LoVo (cell line): ENCODE measurements at places on chromosomes 6 and 20.

DNA sequence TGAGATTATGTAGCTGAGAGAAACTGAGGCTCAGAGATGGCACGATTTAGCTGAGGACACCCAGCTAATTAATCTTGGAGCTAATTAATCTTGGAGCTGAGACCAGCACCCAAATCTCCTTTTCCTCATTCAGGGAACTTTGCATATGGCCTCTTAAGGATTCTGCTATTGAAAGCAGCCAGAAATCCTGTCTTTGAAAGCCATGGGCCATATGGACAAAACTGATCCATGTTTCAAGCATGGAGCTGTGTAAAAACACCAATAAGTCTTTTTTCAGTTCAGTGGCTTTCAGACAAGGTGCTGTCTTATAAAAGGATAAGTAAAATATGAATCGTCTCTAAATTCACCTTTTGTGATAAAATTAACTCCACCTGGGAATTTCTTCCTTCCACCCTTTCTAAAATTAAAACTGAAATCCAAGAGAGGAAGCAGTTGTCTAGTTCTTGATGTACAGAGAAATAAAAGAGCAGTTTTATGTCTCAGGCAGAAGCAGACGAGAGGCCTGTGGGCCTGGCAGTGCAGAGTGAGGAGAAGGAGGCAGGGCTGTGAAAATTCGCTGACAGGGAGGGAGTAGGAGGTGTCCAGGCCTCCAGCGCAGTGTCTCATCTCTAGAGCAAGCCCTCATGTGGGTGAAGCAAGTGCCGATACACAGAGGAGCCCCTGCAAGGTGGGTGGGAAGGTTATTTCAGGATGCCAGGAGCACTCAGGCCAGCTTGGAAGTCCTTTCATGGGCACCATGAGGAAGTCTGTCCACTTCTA lies 266.9 kb downstream of the UST start:
- no peak for DNase-seq

- no peak for DNase-seq
Measured at GRCh38 chr20:64220420-64220819, 35.1 kb upstream of the PCMTD2 start.

DNA sequence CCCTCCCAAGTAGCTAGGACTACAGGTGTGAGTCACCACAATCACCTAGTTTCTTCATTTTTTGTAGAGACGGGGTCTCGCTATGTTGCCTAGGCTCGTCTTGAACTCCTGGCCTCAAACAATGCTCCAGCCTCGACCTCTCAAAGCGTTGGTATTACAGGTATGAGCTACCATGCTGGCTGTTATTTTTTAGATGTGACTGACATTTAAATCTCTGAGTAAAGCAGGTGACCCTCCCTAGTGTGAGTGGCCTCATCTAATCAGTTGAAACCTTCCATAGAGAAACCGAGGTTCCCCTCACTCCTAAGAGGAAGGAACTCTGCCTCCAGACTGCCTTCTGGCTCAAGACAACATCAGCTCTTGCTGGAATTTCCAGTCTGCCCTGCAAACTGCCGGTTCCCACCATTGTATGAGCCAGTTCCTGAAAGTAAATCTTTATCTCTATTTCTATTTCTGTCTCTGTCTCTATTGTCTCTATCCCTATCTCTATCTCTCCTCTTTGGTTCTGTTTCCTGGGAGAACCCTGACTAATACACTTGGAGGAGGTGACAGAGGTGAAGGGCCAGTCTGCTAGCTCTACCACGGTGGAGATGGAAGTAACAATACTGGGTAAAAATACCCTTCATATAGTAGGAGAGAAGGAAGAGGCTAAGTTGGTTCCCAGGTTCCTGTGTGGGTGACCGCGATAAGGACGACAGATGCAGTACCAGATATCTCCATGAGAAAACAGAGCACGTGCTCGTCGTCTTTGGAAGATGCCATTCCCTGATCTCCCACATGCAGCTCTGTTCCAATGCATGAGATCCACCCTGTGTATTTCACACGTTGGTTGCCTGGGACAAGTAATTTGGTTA lies 81.0 kb downstream of the MYB start:
- DNase-seq, result no peak

DNA sequence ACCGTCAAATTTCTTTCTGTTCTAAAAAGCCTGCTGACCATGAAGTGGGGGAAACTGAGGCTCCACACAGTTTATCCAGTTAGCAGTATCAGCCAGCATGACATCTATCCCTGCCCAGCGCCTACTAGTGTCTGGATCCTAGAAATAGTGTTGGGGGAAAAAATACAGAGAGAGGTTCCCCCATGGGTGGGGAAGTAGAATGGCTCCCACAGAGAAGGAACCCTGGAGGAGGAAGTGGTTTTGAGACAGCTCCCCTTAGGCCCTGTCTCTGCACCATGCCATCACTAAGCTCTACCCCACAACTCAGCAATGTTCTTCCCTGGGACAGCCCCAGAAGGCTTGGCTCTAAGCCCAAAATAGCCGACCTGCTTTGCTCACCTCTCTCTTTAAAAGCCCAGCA lies 153.4 kb downstream of the MBOAT1 start:
- no peak for DNase-seq

DNA sequence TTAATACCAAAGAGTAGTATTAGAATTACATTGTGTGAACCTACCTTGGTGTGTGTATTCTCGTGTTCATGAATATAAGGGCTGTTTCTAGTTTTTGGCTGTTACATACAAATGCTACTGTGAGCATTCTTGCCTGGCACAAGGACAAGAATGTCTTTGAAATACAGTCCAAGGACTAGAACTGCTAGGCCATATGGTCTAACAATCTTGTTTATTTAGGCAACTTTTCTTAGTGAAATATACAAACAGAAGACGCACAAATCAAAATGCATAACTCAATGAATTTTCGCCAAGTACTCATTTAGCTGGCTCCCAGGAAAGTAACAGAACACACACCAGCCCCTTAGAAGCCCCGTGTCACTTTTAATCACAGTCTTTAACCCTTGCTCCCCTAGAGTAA lies 28.5 kb downstream of the KDM1B start:
- DNase-seq, result no peak

DNA sequence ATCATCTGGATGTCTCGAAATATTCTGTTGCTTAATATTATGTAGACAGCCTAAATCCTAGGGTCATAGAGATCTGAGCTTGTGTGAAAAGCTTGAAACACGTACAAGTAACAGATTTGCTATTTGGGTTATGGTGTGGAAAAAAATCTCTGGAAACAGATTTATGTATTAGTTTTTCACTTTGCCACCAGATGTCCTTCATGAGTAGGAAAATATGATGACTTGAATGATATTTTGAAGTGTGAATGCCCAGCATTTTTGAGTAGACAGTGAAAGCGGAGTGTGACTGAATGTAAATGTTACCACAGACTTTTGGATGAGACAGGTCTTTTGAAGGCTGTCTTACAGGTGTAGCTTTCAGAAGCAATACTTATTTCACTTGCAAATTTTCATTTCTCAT lies 4.2 kb upstream of the BMP6 start:
- DNase-seq, result peak; percentile 34

DNA sequence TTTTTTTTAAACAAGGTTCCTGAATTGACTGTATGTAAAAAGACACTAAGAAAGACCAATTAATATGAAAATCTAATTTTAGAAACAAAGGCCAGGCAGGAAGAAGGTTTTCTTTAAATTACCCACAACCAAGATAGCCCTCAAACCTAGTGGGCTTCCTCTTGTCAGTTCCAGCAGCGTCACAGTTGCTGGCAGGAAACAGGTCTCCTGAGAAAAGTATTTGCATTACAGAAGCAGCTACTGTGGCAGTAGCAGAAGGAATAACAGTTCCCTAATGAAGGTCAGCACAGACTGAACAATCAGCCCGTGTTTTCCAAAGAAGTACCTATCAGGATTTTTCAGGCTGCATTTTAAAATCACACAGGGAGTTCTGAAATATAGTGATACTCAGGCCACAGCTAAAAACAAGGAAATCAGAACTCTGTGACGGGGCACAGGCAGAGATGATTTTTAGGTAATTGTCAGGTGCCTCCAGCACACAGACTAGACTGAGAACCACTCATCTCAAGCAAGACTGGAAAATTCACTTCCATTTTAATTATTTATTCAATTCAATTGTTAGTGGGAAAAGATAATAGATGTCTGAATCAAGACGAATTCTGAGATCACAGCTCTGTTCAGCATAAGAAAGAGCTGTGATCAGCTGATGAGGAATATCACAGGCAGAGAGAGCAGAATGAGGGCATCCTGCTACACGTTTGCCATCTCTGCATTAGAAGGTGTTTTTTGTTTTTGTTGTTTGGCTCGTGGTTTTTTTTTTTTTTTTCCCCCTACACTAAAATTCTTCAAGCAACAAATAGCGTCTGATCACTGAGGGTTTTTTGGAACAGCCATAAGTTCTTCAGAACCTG lies 230.5 kb upstream of the KHDRBS2 start:
- no peak for DNase-seq

- no peak for DNase-seq
Measured at GRCh38 chr6:15242937-15243614, 2.8 kb upstream of the JARID2 start.

- no peak for DNase-seq
Measured at GRCh38 chr6:5659467-5659866, 347.3 kb downstream of the NRN1 start.

- DNase-seq, result no peak
Measured at GRCh38 chr6:132971676-132972075, 157.3 kb downstream of the RPS12 start.

- DNase-seq, result no peak
Measured at GRCh38 chr6:25431306-25431974, 152.3 kb downstream of the CARMIL1 start.

DNA sequence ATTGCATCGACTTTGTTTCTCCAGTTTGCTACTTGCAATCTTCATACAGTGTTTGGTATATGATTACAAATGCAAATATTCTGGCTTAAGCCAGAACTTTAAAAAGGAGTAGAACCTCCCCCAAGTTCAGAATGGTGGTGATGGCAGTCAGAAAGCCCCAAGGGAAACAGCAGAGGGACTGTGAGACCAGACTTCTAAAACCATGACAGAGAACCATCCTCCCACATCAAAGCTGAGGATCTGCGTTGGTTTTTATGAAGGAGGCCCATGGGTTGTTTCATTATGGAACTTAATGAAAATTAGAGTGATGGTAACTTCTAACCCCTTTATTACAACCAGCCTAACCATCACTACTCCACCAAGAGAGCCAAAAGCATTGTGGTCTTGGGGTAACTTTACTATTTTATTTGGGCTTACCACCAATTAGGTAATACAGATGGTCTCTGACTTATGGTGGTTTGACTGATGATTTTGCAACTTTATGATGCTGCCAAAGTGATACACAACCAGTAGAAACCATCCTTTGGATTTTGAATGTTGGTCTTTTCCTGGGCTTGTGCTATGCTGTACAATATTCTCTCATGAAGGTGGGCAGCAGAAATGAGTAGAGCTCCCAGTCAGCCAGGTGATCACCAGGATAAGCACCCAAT lies 10.9 kb upstream of the MRS2 start:
- DNase-seq, result no peak

DNA sequence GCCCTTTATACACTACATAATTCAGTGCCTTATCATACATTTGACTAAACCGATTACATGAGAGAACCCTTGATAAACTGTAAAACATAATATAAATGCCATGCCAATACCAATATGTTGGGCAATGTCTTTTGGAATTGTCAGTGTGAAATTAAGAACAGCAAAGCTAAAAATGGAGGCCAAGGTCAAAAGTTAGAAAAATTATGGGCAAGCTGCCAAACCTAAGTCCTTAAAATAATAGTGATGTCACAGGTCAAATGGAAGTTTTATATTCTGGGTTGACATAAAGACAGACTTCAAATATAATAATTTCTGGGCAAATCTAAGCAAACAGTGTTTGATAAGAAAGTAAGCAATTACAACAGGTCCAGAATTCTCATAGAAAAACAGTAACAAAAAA lies 696.7 kb downstream of the RNF144B start:
- DNase-seq, result no peak

GRCh38 chr6:44898296-44898930 lies 429.7 kb upstream of the RUNX2 start:
- DNase-seq, result no peak

GRCh38 chr6:16438718-16439591 lies 200.6 kb downstream of the GMPR start:
- DNase-seq, result no peak

GRCh38 chr6:17207281-17207680 lies 73.9 kb upstream of the RBM24 start:
- DNase-seq, result no peak
